ENCODE measurements at places on chromosomes 1 and 21. TPM values are rescaled to one million over a fixed set of nuclear protein-coding genes. Genes with fewer than 3 reads are reported as not detected.

GRCh38 chr1:210723646-210724045 is 394.9 kb downstream of the HHAT start:
- no peak for DNase-seq

Gene PAPPA2
- polyA plus RNA-seq = 2.3 TPM

DNA sequence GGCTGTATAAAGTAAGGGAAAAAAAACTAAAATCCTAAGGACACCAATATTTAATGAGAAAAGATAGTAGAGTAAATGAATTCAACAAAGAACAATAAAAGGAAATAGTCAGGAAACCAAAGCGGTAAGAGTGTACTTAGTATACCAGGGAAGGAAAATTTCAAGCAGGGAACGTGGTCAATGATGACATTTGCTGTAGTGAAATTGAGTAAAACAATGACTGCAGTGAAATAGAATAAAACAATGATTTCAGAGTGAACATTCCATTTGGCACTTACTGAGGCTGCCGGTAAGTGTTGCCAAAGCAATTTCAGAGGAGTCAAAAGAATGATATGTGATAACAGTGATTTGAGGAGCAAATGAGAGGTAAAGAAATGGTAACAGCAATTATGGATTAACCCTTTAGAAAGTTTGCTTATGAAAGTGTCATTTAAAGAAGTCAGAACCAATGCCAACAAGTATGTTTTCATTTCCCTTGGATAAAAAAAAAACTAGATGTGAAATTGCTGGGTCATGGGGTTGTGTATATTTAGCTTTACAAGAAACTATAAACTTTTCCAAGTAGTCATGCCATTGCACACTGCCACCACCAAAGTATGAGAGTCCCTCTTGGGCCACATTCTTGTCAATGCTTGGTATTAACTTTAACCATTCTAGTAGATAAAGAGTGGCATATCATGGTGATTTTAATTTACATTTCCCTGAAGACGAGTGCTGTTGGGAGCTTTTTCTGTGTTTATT is 50.5 kb downstream of the VCAM1 start:
- no peak for DNase-seq

Gene FASLG
- polyA plus RNA-seq = not detected

GRCh38 chr1:1985375-1986050 is 18.1 kb downstream of the CFAP74 start:
- DNase-seq = no peak

DNA sequence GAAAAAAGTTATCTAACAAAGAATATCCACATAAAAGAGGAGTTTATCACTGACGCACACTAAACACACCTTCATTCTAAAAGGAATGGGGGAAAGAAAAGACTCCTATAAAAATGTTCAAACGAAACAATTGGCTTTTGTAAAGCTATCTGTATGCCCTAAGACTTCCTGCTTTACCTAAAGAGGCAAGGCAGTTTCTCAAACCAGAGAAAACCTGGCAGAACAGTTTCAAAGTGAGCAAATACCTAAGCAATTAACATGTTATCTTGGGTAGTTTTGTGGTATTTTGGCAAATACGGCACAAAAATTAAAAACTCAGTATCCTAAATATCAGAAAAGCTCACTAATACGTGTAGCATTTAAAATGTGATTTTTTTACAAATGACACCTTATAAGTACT is 1.9 kb downstream of the PUM1 start:
- DNase-seq = no peak

Gene CD1B
- not detected for polyA plus RNA-seq

DNA sequence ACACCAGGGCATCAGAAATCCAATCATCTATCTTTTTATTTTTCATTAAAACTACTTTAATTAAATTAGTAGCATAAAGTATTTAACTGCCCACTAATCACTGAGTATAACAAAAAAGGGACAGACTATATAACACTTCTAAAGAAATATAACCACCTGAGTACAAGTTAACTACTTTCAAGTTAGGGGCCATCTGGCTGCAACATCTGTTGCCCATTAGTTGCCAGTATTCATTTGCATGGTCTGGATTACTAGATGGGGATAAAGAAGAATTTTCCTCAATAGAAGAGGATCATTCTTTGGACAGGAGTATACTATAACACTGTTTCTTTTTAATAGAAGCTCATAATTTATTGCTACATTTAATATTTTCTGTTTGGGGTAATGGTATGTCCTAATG is 446.4 kb downstream of the AMY1C start:
- DNase-seq = no peak

Gene ADAMTS1
- 144 TPM for polyA plus RNA-seq

Gene AIM2
- polyA plus RNA-seq = 1.1 TPM

Data from hepatocyte (in vitro differentiated cells).